ENCODE measurements at places on chromosomes 3 and 15. TPM values are rescaled to one million over a fixed set of nuclear protein-coding genes. Genes with fewer than 3 reads are reported as not detected.
A peak's percentile ranks its signal among the peaks of the same experiment; 100 is the strongest.

DNA sequence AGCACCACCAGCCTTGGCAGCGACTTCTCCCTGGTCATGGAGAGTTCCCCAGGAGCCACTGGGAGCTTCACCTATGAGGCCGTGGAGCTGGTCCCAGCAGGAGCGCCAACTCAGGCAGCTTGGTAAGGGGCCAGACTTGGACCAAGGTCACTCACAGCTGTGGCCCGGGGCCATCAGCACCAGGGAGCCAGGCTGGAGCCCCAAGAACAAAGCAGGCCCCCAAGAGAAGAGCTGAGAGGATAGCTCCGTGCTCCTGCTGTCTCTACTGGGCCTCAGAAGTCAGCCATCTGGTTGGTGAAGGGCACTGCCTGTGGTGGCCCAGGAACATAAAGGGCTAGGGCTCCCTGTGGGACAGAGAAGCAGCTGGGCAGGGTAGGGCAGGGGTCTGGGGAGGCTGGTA lies 14.7 kb upstream of the CPNE9 start:
- no peak for DNase-seq

- DNase-seq: no peak
These were observed 735 bp upstream of the SLC25A26 start for GRCh38 chr3:66220066-66220465.

- DNase-seq: no peak
These were observed 427.5 kb downstream of the VGLL3 start for GRCh38 chr3:86563400-86563970.

- DNase-seq: no peak
These were observed 118.7 kb downstream of the LRIG1 start for GRCh38 chr3:66382142-66382541.

DNA sequence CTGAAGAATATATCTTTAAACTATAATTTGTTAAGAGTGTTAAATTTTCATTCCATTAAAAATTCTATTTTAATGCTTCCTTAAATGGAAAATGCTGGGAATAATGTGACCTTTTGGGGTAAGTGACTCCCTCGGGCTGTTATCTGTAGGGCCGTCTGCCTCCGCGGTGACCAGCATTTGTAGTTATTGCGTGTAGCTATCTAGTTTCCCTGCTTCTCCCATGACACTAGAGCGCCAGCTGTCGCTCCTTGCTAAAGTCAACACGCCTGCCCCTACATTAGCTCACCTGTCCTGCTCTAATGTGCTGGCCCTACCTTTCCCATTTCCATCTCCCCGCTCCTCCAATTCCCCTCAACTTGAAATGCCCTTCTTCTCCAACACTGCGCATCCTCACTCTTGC lies 12.4 kb upstream of the CHRM5 start:
- DNase-seq: no peak

GRCh38 chr15:62407216-62407615 lies 242.1 kb upstream of the C2CD4B start:
- no peak for DNase-seq

C3orf20 gene
- total RNA-seq: not detected

STRC gene
- 0.59 TPM for total RNA-seq

- DNase-seq: no peak
These were observed 117.2 kb upstream of the LRIG1 start for GRCh38 chr3:66618066-66618465.

DNA sequence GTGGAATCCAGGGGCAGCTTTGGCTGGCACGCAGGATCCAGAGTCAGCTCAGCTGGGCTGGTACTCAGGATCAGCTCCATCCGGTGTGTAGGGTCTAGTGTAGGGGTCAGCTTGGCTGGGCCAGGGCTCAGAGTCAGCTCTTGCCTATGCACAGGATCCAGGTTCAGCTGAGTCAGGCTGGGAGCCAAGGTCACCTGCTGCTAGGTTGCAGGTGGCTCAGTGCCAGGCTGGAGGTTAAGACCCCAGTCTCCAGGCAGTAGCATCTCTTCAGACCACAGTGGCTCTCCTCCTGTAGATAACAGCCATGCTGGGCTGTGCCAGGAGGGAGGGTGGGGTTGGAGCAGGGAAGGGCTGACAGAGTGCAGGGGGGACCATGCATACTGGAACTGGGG lies 1.8 kb downstream of the HYAL3 start:
- no peak for DNase-seq

LRRIQ4 gene
- total RNA-seq: not detected

TMEM115 gene
- total RNA-seq: 18.9 TPM

NRG4 gene
- 0.10 TPM for total RNA-seq

ZNF501 gene
- 5.1 TPM for total RNA-seq

PRICKLE2 gene
- total RNA-seq: 34.0 TPM

DNA sequence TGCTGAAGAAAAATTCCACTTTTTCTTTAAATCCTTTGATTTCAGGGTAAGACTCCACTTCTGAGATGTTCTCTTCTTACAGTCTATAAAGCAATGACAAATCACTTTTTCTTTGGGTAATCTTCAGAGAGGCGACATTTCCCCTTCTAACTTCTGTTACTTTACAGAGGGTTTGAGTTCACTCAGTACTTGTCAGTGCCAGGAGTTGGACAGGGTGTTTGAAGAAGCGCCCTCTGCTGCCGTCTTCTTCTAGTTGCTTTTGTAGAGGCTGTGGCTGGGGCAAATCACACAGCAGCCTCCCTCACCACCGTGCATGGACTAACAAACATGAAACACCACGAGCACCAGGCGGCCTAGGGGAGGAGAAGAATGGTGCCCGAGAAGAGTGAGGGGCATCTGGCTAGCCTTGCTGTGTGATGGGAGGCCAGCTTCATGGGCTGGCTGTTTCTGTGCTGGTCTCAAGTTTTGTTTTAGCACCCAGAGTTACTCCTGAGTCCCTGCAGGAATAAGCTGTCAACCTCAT lies at the start of gene CD80:
Gene CD80, minus strand, starts transcription at position 174 of the 523 bp plus-strand sequence. CDS start 1,886 bp downstream, outside the sequence.
- DNase-seq: no peak

GRCh38 chr3:48588230-48588629 lies 6.9 kb downstream of the COL7A1 start:
- no peak for DNase-seq

AZI2 gene
- 82.4 TPM for total RNA-seq

GRCh38 chr3:135138776-135139175 lies 343.7 kb downstream of the EPHB1 start:
- DNase-seq: no peak

HTR3E gene
- not detected for total RNA-seq

C2CD4A gene
- not detected for total RNA-seq

DNA sequence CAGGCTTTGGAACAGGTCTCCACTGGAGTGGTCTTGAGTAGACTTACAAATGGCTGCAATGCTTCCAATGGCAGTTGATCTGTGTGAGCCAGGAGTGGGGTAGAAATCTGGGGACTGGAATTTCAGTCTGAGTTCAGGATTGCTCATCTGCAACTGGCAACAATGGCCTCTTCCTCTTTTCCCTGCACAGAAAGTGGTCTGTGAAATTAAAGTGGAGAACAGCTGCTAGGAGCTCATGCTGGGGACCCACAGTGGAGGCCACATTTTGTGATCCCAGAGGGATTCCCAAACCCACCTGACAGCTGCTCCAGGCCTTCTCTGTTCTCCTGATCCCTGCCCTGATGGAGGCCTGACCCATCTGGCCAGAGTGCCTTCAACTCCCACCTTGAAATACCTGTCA lies 49.6 kb downstream of the CEMIP start:
- DNase-seq: no peak

- DNase-seq: no peak
These were observed at the start of gene PLA2G4E for GRCh38 chr15:42020713-42021273. Gene PLA2G4E, minus strand, starts transcription at chr15:42021042. Its CDS starts 12 bp downstream, at chr15:42021030.

DNA sequence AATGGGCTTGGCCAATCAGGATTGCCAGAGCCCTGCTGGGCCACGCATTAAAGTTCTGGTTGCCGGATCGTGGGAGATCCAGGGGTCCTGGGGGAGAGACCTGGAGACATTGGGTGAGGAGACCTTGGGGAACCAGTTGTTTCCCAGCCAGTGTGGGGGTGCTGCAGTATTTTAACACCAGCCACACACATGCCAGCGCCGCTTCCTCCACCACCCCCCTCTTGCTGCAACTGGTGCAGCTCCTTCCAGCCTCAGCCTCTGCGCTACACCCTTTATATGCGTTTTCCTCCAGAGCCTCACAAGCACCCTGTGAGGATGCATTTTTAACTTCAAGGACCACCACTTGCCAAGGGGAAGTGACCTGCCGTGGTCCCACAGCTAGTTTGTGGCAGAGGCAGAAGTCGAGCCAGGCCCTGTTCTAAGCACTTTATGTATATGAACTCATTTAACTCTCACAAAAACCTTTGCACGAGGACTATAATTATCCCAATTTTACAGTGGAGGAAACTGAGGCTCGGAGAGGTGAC lies 29.4 kb upstream of the GRIP2 start:
- DNase-seq: no peak

DNA sequence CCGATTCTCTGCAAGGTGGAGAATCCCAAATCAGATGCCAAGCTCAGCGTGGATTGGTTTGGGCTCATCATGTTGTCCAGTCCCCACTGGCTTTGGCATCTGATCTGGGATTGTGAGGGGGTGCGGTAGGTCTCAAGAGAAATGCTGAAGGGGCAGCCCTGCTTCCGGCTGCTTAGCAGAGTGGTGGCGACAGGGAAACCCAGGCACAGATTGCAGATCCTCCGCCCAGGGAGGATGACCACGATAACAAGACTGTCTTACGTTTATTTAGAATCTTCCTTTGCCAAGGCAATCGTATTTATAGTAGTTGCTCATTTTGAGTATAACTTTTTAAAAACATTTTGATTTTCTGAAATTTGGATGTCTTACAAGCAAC lies 61.1 kb downstream of the SLC12A8 start:
- no peak for DNase-seq

DNA sequence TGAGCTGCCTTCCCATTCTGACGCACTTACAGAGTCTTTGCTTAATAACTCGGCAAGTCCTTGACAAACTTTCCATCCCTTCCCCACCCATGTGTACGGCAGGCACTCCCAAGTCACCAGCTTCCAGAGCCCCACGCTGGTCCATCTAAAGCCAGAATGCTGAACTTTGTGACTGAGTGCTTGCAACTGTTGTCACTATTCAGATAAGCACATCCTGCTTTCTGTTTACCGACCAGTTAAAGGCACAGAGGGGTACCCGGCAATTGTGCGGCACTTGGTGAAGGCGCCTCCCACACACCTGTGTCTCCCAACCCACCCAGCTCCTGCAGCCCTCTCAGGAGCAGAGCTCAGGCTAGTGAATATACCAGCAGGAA lies 430.6 kb downstream of the FOXP1 start:
- DNase-seq: no peak

APBA2 gene
- 7.1 TPM for total RNA-seq

GRCh38 chr3:194928227-194928626 lies 242.5 kb downstream of the FAM43A start:
- DNase-seq: peak; percentile 28

DNA sequence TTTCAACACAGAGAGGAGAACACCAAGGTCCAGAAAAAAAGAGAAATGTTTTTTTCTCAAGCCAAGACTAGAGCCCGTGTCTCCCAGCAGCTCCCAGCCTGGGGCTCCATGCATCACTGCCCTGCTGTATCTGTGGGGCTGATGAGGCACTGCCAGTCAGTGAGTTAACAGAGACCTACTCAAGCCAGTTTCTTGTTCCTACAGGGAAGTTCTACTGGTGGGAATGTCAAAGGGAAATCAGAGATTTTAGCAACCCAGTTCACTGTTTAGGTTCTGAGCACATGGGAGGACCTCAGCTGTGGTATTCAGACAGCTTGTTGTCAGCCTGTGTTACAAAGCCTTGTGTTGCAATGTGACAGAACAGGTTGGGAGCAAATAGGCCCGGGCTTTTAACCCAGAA lies 234.3 kb downstream of the TLE3 start:
- no peak for DNase-seq

DNA sequence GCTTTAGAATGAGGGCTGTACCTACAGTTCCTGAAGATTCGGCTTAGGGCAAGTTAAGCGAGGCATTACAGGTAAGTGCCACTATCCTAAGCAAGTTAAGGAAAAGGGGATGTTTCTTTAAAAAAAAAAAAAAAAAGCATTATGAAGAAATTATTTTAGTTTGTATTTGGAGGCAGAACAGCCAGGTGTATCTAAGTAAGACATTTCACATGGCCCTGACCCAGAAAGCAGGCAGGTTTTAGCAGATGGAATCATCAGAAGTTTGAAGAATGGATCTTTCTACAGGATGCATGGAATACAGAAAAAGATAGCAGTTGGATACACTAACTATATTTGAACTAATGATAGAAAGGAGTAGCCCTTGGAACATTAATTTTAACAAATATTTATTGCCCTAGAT lies 105.6 kb downstream of the OSBPL10 start:
- DNase-seq: no peak

DNA sequence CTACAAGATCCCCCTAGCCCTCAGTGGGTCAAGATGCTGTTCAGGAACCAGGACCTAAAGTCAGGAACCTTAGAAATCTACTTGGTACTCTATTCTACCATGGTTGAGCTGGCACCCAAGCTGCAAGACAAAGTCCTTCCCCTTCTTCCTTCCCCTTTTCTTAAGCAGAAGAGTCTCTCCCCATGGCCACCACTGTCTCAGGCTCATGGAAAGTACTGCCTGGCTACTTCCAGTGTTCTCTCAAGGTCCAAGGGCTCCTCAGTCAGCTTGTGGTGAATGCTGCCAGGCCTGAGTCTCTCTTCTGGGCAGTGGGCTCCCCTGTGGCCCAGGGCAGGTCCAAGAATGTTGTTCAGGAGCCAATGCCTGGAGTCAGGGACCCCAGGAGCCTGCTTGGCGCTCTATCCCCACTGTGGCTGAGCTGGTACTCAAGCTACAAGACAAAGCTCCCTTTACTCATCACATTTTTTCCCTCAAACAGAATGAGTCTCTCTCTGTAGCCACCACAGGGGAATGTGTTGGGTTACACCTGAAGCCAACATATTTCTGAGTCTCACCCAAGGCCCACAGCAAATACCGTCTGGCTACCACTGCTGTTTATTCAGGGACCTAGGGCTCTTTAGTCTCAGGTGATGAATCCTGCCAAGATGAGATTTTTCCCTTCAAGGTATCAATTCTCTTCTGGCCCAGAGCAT lies 18.1 kb upstream of the SLC27A2 start:
- no peak for DNase-seq

DNA sequence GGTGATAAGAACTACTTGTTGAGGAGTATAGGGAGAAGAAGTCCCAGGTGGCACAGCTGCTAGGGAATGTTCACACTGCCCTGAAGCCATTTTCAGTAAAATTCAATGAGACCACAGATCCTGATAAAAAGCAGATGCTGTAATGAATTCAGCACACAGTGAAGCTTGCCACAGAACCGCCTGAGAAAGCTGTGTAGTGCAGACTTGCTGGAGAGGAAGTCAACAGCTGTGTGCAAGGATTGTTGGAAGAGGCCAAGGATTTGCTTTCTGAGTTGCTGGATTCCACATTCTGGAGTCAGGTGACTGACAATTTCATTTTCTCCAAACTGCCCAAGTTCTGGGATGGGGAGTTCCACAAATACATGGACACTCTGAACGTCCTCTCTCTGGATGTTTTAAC lies 70.9 kb downstream of the ANP32A start:
- DNase-seq: peak; percentile 90

- DNase-seq: no peak
These were observed 384.3 kb upstream of the NR2F2 start for GRCh38 chr15:95946241-95946640.

Data from skin of body (tissue), 3 donors.